DMS 273 treated with DMSO at 0.1 percent for 48 hours (cell line): ENCODE measurements at places on chromosomes 7 and 10.

DNA sequence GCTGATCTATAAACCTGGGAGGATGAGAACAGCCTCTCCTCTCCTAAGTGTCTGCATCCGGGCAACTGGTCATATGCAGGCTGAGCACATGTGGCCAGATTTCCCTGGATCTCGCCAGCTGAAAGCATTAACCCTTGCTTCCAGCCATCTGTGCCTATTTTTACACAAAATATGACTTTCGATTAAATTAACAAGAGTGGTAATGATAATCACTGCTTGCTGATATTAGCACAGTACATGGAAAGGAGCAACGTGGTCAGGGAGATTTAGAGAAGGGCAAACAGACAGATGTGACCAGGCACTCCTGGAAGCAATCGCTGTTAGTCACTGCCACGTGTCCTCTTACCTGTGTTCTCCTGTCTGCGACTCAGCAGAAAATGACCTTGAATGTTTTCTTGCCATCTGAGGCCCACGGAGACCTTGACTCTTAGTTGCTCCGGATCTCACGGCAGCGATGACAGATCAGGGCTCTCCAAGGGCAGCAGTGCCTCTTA is 59.5 kb upstream of the NPTX2 start:
- peak; percentile 23 for DNase-seq

DNA sequence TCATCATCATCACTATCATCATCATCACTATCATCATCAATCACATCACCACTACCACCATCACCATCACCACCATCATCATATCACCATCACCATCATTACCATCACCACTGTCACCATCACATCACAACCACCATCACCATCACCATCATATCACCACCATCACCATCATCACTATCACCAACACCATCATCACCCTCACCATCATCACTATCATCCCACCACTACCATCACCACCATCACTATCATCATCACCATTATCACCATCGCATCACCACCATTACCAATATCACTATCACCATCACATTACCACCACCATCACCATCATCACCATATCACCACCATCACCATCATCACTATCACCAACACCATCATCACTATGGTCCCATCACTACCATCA is 539.1 kb downstream of the PTPRN2 start:
- no peak for DNase-seq

DNA sequence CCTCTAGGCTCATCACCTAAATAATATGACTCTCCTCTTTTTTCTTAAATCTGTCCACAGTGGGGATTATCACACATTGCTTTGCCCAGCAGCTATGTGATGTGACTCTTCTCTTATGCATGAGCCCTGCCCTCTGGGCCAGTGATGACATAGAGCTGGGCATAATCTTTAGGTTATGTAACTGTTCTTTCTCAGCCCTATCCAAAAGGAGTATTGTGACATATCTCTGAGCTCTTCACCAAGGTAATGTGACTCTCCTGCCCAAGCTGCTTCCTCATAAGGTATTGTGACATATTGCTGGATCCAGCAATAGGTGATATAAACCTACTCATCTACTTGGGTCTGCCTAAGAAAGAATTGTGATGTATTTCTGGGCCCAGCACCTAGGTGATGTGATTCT is 37.7 kb upstream of the ZNF107 start:
- no peak for DNase-seq

DNA sequence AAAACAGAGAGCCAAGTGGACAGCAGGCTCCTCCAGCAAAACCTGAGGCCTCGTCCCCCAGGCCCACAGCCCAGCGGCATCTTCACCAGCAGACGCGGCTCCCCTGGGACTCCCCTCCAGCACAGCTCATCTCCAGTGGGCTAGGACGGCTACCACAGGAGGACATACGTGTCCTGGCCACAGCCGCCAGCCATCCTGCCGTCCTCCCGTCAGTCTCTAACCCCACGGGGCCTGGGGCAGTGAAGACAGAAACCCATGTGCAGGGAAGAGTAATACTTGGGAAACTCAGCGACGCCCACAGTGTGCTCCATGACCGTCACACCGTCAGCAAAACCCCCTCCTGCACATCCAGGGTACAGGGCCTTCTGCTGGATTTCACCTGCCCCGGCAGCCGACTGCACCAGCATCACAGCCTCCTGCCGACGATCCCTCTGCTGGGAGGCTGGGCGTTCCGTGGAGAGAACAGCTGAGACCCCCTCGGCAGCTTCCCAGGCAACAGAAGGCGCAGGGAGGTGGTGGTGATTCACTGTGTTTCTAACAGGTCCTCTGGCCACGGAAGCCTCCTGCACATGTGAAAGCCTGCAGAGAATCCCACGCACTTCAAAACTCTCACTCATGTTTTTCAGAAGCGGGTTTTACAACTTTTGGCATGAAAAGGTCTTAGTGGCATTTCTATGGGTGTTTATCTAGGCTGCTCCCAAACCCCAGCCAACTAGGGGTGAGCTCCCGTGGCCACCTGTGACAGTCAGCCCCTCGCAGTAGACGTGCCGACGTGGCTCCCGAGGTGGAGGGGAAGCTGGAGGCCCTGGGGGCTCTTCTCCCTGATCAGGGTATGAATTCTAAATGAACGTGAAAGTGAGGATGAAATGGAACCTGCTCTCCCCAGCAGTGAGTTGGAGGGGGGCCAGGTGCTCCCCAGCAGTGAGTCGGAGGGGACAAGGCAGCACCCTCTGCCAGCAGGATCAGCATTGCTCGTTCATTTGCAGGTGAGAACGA is 513.5 kb downstream of the PTPRN2 start:
- DNase-seq: no peak

GRCh38 chr10:129048513-129048912 is 418.5 kb upstream of the MGMT start:
- DNase-seq: no peak

- DNase-seq: no peak
Observed at GRCh38 chr7:102874166-102874829, 38.5 kb upstream of the LRRC17 start.

GRCh38 chr10:31578181-31578852 is 259.3 kb downstream of the ZEB1 start:
- no peak for DNase-seq

GRCh38 chr7:24017519-24017918 is 266.5 kb upstream of the NPY start:
- DNase-seq: no peak

DNA sequence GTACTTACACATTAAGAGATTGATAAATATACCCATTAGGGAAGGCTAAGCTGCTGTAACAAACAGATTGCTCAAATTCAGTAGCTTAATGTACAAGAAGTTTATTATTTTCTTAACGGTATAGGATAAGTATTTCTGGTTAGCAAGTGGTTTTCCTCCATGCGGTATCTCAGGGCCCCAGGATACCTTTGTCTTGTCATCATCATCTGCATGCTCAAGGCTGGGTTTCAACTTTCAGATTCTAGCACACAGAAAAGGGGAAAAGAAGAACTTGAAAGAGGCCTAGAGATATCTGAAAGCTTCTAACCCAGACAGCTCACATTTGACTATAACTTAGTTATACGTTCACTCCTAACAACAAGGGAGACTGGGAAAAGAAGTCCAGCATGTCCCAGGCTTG is 11.8 kb upstream of the GALNT17 start:
- DNase-seq: no peak

GRCh38 chr7:12607134-12607533 is 36.6 kb downstream of the SCIN start:
- DNase-seq: no peak

DNA sequence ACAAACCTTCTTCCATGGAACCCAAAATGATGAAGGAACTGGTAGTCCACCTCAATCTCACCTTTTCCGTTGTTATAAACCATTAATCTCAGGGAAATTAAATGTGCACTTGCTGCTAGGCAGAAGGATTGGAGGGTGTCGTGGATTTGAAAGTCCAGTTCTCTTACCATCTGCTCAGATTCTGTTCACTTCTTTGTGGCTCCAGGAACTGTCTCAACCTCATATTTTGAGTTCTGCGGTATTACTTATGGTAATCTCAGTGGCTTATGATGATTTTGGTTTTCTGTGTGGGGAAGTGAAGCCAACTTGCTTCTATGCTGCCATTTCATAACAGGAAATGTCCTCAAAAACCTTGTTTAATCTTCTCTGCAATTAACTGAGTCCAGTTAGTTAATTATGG is 136.4 kb downstream of the CDC14C start:
- no peak for DNase-seq

DNA sequence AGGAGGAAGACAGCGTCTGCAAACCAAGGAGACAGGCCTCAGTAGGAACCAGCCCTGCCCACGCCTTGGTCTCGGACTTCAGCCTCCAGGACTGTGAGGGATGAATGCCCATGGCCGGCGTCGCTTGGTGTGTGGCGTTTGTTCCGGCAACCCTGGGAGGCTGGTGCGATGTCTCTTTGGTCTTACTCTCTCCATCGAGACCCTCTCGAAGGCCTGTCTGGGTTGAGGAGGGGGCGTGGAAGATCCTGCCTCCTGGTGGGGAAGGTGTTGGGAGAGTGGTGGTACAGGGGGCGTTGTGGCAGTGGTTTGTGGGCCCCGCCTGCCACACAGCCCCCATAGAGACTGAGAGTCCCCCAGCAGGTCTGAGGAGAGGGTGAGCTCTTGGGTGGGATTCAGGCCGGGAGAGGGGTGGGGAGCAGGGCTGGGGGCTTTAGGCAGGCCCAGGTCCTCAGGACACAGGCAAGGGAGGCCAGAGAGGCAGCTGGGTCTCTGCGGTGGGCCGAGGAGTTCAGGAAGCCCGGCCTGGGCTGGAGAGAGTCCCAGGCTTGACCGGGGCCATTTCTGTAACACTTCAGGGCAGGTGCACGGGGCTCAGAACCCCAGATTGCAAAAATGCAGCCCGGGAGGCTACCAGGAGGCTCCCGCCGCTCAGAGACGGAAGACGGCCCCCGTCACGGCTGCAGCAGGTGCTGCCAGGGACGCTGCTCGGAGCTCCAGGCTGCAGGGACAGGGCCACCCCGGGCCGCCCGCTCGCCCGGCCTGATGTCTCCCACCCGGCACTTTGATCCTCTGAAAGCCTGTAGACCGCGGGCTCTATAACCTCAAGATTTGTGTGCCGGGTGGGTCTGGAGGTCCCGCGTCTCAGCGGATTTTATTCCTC is 33.8 kb upstream of the PSMG3 start:
- no peak for DNase-seq

- DNase-seq: no peak
Observed at GRCh38 chr7:33237036-33237435, 107.7 kb downstream of the BBS9 start.

DNA sequence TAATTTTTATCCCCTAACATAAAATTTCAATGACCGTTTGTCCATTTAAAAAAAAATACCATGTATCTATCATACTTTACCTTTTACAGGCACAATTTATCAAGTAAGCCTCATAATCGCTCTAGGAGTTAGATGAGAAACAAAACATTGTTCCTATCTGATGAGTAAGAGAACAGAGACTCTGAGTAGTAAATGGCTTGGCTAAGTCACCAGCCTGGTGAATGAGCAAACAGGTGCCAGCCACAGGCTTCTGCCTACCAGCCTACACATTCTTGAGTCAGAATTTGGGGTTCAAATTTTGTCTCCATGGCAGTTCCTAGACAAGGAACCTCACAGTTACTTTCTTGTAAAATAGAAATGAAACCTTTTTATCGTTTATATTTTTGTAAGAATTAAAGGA is 235.4 kb downstream of the HGF start:
- DNase-seq: no peak

DNA sequence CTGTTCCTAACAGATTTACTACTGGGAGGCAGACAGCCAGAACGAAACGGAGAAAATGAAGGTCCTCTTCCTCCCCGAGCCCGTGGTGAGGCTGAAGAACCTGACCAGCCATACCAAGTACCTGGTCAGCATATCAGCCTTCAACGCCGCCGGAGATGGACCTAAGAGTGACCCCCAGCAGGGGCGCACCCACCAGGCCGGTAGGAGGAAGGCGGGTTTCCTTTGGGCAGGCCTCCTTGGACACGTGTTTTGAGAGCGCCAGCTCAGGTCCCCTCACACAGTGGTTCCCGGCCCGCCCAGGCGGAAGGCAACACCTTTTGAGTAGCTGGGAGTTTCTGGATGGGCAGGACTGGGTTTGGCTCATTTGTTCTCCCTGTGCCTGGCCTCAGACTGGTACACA is 474.0 kb upstream of the FOXK1 start:
- DNase-seq: no peak

- DNase-seq: no peak
Observed at GRCh38 chr10:107159871-107160270, 4.6 kb downstream of the SORCS1 start.

- no peak for DNase-seq
Observed at GRCh38 chr7:30905078-30906012, 6.3 kb upstream of the AQP1 start.

GRCh38 chr7:84194484-84195271 is at the start of gene SEMA3A:
Gene SEMA3A, minus strand, starts transcription at chr7:84194789. Its CDS starts 203 bp downstream, at chr7:84194586.
- DNase-seq: peak; percentile 80

DNA sequence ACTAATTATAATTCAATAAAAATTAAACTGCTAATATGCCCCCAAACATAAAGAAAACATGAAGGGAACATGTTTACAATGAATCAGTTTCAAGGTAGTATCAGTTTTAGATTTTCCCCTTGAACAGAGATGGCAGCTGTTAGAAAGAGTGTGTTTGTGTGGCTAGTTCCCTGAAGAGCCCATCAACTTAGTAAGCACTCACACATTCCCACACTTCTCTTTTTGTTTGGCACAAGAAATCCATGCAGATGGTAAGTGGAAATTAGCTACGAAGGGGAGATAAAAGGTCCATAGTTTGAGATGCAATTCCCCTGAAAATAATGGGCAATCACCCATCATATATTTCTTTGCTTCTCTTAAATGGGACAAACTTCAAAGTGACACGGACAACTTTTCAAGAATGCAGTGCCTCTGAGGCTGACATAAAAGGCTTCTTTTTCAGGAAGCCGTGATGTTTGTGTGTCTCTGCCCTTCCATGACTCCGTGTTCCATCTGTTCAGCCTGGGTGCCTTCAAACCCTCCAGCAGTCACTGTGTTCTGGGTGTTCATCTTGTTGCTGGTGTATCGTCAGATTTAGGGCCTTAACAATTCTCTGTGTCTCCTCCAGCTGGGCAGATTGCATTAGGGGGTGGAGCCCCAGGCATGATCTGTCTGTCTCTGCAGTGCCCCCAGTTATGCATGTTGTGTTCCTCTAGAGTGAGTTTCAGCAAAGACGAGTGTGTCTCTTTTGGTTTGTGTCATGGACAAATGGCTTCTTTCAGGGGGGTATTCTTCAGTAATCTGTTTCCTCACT is 259.5 kb upstream of the NPY start:
- peak; percentile 71 for DNase-seq

- no peak for DNase-seq
Observed at GRCh38 chr7:149885191-149886017, 11.6 kb downstream of the ATP6V0E2 start.
